Activated T-cell treated with anti-CD3 and anti-CD28 coated beads, Interleukin-2, amount 50 U/mL, for 48 hours (primary cell): ENCODE measurements at places on chromosomes 3 and 15.

GRCh38 chr3:184333190-184333589 lies 4.2 kb upstream of the FAM131A start:
- DNase-seq = no peak

DNA sequence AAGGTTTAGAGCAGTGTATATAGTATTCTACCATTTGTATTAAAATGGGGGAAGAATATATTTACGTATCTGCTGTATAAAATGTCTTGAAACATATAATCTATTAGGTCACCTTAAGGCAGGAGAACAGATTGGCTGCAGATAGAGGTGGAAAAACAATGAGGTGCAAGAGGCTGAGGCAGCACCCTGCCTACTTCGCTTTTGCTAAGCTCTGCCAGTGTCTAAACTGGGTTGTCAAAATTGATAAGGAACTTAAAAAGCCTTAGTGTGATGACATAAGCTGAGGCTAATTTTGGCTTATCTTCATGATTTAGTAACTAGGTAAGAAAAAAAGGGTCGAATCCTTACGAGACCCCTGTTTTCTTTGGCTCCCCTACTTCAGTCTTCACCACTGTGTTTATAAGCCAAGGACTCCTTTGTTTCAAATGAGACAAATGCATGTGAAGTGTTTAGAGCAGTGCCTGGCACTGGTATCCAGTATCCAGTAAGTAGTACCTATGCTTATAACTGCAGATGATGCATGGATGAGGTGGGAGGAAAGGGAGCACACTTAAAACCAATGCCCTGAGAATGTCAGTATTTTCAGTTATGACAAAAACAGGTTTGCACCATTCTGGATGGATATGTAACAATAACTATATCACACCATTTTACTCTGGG lies 45.7 kb downstream of the ARMC8 start:
- DNase-seq = no peak

DNA sequence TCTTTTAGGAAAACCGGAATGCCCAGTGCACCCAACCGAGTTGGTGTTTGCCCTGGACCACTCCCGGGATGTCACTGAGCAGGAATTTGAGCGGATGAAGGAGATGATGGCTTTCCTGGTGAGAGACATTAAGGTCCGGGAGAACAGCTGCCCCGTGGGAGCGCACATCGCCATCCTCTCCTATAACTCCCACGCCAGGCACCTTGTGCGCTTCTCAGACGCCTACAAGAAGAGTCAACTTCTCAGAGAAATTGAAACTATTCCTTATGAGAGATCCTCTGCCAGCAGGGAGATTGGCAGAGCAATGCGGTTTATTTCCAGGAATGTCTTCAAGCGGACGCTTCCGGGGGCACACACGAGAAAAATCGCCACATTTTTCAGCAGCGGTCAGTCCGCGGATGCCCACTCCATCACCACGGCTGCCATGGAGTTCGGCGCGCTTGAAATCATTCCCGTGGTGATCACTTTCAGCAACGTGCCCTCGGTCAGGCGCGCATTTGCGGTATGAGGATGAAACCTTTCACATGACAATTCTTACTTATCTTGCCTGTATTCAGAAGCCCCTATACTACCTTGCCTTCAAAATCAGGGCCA lies 97.5 kb downstream of the PIK3R4 start:
- no peak for DNase-seq

- DNase-seq = no peak
Observed at GRCh38 chr15:70906842-70907241, 14.2 kb downstream of the LRRC49 start.

DNA sequence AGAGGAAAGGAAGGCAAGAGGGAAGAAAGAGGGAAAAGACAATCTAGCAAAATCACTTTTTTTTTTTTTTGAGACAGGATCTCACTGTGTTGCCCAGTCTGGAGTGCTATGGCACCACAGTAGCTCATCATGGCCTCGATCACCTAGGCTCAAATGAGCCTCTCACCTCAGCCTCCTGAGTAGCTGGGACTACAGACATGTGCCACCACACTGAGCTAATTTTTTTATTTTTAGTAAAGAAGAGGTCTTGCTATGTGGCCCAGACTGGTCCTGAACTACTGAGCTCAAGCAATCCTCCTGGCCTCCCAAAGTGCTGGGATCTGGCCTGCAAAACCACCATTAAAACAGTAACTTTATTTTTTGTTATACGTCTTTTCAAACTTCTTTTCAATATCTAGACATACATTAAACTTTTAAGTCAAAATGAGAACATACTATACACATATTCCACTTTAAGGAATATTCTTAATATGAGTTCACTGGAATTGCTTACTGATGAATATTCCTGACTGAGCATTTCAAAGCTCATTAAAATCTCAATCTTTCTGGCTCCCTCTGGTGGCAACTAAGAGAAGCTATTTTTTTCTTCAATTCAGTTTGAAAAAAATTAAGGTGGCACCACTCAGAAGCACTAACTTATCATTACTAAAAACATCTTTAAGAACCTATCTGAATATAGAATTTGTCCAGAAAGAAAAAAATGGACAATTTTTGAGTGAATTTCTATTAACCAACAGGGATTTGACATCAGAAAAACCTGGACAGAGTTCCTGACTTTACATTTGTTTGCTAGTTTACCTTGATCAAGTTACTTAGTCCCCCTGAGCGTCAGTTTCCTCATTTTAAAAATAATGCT lies 40.9 kb downstream of the UACA start:
- no peak for DNase-seq

DNA sequence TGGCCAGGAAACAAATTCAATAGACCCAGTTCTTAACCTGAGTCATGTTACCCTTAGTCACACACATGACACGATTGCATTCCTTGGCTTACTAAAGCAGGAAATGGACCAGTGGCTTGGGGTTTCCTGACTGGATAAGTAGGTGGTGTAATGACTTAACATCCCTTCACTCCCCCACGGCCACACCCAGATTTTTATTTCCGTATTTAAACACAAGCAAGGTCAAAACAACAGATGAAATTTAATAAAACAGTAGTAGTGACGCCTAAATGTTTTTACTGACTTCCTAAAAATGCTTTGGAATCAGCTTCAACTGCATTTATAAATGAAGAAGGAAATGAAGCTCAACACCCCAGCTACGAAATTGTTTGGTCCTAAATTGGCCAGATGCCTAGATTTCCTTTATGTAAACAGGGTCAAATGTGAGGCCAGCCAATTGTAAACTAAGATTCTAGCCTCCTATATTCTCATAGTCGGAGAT lies 324.3 kb downstream of the CHST2 start:
- no peak for DNase-seq
